ENCODE measurements at places on chromosomes 13 and 19.

GRCh38 chr19:45607071-45608029 is 5.3 kb upstream of the GPR4 start:
- no peak for DNase-seq

DNA sequence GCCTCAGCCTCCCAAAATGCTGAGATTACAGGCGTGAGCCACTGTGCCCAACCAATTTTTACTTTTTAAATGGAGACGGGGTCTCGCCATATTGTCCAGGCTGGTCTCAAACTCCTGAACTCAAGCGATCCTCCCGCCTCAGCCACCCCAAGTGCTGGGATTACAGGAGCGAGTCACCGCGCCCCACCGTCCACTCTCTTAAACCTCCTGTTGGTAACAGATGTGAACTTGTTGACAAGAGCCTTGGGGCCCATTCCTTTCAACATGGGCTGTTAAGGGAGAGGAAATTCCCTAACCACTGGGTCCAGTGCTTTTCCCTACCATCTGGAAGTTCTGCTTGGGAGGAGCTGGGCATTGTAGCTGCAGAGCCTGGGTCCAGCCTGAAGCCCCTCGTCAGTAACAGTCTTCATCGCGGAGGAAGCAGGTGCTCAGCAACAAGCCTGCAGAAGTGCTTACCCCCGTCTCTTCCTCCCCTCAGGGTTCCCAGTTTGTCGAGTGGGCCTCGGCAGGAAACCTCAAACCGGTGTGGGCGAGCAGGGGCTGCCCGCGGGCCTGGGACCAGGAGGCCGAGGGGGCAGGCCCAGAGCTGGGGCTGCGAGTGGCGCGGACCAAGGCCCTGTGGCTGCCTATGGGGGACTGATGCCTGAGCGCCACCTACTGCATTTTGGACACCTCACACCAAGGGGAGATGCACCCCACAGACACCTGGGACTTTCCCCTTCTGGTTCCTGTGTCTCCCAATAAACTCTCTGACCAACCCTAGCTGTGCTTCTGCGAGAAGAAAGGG is 4.0 kb upstream of the FLT3LG start:
- DNase-seq, result peak; percentile 81

DNA sequence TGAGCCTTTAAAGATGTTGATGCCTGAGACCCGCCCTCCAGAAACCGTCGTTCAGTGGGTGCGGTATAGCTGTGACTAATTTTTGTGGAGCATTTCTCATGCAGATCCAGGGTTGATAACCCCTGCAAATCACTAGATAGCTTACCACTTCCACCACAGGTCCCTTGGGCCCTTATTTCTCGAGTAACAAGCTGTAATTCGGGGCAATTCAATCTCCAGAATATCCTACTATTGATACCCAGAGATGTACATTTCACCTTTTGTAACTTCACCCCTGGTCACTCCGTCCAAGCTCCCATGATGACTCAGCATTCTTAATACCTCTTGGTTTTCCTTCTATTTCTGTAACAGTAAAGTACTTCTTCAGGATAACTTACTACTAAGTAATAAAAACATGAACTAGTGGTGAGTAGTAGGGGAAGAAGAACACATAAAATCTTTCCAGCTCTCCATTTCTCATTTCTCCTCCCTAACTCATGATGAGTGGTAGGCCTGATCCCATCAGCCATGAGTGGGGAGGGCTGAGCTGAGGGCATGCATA is 71.9 kb upstream of the UBL3 start:
- DNase-seq, result no peak

DNA sequence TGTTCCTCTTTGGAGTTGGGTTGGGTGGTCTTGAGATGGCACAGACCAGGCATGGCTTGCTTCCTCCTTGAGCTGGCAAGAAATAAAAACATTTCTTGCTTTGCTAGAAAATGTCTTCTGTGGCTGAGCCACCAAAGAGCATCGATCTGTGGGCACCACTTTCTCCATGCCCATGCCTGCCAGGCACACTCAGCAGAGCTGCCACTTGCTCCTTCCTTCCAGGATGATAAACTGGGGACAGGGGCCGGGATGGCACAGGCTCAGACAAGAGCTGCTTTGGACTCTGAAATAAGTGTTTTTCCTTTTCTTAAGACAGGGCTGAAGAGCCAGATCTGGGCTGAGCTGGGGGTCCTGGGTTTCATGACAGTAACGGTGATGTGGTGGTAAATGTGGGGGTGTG is 32.8 kb downstream of the NFIX start:
- DNase-seq, result no peak

DNA sequence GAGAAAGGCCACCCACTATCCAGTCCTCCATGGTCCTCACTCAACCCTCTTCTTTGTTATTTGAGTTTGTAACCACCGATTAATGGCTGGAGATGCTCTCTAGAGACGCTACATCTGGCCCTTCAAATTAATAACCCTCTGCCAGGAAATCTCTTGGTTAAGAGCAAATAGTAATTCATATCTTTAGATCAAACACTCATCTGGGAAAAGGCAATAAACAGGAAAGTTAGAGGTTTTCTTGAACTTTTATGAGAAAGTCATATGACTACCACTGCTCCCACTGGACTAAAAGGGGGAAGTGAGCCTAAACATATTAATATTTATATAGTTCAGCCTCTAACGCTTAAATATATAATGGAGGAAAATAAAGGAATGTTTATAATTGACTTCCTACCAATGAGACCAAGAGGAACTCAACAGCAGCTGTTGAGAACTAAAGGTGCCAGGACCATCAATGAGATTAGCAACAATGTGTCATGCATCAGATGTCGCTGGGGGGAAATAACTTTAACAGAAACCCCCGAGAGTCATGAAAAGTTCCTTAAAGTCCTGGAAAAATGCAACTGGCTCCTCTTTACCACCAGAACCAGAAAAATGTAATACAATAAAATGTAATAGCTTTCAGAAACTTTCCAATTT is 2.7 kb downstream of the TBC1D4 start:
- DNase-seq, result no peak

GRCh38 chr13:28530729-28531076 is 35.8 kb upstream of the FLT1 start:
- no peak for DNase-seq

DNA sequence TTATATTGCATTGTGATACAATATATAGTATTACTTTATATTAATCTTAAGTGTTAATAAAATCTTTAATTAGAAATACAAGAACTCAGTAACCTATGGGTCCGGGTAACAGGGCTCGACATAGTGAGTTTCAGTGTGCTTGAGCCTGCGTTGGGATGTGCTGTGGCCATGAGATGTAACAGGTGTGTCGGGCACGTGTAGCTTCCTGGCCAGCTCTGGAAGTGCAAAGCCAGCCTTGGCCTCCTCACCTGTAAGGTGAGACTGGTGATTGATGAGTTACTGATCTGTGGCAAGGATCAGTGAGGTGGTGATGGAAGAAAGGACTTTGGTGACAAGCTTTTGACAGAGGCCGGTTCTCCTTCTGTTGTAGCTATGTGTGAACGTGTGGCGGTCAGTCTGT is 19.2 kb downstream of the ATP4B start:
- no peak for DNase-seq

DNA sequence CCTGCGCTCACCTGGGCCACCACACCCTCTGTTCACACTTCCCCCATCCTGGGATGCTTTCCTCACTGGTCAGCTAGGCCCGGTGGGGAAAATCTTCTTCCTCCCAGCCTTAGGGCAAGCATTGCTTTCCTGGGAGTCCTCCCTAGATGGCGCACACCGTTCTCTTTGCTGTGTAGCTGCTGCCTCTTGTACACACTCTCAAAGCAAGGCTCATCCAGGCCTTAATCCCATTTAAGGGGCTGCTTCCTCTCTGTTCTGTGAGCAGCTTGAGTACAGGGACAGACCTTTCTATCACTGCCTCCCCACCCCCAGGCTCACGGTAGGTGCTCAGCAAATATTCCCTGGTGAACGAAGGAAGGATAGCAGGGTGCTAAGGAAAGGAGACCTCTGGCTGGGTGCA is 11.1 kb downstream of the SLC7A10 start:
- DNase-seq, result no peak

- peak; percentile 82 for DNase-seq
These were observed 5.5 kb upstream of the ZNF428 start for GRCh38 chr19:43624933-43625332.

GRCh38 chr13:26991508-26992181 is 180.0 kb downstream of the USP12 start:
- no peak for DNase-seq

DNA sequence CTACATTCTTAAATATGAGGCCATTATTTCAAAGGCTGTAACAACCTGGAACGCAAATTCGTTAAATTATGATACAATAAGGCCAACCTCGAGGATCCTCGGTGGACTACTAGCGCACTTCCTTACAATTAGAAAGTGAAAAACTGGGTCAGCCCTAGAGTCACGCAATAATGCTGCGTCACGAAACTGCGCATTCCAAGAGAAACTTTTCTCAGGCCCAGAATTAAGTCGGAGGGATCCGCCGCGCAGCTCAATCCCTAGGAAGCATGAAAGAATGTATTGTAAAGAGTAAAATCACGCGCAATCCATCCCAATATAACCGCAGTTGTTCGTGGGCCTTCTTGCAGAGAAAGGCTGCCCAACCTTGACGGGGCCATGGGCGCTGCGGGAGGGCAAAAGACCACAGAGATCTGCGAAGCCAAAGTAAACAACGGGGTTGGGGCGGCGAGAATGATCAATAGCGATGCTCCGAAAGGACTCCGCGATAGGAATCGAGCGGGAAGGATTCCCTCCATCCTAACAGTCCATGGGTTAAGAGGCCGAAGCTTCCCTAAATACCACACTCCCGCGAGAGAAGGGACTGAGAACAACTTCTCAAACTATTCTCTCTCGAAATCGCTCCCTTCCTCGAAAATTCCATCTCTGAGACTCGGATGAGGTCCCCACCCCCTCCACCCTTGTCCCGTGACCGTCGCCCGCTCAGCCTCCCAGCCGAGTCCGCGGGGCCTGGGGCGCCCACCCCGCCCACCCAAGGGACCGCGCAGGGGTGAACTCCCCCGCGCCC is 564 bp downstream of the SPART start:
- peak; percentile 54 for DNase-seq

DNA sequence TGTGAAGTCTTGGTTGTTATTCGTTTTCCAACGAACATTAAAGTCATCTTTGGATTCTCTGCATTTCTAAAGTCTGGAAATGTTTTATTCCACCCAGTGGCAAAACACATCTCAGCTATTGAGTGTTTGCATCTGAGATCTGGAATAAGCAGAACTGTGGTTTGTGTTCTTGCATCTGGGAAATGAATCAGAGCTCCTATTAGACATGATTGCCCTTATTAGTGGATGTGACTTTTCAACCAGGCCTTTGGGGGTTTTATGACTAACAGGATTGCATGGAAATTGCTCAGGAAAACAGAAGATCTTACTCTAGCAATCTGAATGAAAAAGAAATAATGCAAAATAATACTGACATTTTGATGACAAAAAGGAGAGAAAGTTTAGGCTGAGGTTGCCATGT is 488.8 kb downstream of the IRS2 start:
- no peak for DNase-seq

DNA sequence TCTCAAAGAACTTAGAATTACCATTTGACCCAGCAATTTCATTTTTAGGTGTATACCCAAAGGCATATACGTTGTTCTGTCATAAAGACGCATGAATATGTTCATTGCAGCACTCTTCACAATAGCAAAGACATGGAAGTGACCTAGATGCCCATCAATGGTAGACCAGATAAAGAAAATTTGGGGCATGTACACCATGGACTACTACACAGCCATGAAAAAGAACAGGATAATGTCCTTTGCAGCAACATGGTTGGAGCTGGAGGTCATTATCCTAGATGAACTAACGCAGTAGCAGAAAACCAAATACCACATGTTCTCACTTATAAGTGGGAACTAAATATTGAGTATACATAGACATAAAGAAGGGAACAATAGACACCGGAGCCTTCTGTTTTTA is 20.7 kb downstream of the PAN3 start:
- DNase-seq, result no peak

DNA sequence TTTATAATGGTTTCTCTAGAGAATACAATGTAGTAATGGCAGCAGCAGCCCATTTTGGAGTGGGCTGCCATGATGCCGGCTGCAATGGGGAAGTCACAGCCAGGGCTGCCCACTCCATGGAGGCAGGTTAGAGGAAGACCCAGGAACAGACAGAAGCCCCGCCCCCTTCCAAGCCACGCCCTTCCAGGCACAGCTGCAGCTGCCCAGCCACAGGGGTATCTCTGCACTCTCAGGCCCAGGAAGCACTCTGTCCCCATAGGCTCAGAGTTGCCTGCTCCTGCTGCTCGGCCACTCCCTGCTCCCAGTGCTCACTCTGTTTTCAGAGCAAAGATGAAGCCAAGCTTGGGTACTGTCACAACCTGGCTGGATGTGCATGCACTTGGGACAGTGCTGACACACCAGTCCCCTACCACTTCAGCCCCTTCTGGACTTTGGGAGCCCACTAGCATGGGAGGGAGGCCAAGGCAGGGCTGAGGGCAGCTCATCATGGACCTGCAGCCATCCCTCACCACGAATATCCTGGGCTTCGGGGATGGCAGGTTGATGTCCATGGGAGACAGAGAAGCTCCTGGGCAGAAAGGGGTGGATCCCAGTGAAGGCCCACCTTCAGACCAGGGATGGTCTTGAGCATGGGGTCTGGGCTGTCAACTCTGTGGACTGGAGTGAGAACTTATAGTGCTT is 1224.2 kb downstream of the SLITRK5 start:
- DNase-seq, result no peak

- DNase-seq, result no peak
These were observed 49.5 kb upstream of the TPM4 start for GRCh38 chr19:16026756-16027155.

- DNase-seq, result no peak
These were observed 75.6 kb upstream of the KLF5 start for GRCh38 chr13:72983085-72983768.

- DNase-seq, result peak; percentile 50
These were observed 2.5 kb downstream of the ICAM5 start for GRCh38 chr19:10292206-10292788.

DNA sequence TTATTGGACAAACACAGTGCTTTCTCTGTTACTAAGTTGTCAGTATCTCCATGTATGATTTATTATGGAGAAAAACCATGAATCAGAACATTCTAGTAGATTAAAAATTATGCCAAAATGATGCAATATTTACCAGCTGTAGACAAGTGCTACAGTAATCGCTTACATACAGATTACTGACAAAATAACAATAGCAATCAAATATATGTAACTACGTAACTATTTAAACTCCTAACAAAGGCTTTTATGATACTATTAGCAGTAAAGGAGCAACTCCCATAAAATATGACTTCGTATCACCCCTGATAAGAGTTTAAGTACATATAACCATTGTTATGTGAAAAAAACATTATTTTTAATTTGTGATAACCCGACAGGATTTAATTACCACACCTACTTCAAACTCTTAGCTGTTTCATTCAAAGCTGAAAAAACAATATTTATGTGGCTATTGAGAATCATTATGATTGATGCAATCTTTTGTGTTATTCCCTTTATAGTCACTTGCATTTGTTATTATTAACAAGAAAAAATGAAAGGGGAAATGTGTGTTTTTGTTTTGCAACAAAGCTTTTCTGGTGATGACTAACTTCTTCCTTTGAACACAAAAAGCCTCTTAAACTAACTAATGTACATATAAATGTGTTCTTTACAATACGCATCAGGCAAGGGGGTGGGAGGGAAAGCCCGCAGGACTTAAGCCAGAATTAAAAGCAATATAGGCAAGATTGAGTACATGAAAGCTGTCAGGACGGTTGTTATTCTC is 147.4 kb downstream of the ABCC4 start:
- DNase-seq, result no peak

GRCh38 chr19:3262362-3262761 is 37.9 kb downstream of the CELF5 start:
- no peak for DNase-seq

GRCh38 chr13:24361113-24361512 is 51.7 kb downstream of the C1QTNF9 start:
- no peak for DNase-seq

- no peak for DNase-seq
These were observed 286.6 kb downstream of the COG6 start for GRCh38 chr13:39941911-39942551.

Data from naive thymus-derived CD4-positive, alpha-beta T cell (primary cell).